K562 (cell line): ENCODE measurements at places on chromosomes 7 and 10. TPM values are rescaled to one million over a fixed set of nuclear protein-coding genes. Genes with fewer than 3 reads are reported as not detected.
A peak's percentile ranks its signal among the peaks of the same experiment; 100 is the strongest.

DNA sequence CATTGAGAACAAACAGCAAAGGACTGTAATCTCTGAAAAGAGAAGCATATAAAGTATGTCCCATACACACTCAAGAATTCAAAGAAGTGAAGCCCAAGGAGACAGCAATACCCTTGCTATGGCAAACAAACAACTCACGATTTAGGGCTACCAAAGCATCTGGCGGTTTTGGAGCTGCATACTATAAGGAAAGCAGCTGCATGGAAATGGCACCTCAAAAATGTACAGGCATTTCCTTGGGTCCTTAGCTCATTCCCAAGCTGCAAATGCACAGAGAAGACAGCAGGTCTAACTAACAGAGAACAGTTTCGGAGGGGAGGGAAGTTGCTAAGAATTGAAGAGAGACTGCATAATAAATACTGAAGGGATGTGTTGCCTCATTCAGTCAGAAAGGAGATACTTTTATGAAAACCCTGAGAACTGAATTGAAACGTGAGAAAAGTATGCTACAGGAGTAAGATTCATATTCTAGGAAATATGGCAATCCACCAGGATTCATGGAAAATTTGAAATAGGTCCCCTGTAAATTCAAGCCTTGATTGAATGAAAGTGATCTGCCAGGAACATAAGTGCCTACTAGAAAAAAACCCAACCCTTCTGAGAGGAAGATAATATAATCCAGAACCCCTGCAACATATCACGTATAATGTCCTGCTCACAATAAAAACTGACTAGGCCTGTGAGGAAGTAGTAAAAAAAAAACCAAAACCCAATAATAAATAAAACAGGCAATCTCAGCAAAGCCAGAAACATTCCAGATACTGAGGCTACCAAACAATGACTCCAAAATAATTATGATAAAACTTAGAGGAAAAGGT, 36.4 kb downstream of the CUBN start:
- DNase-seq: no peak

DNA sequence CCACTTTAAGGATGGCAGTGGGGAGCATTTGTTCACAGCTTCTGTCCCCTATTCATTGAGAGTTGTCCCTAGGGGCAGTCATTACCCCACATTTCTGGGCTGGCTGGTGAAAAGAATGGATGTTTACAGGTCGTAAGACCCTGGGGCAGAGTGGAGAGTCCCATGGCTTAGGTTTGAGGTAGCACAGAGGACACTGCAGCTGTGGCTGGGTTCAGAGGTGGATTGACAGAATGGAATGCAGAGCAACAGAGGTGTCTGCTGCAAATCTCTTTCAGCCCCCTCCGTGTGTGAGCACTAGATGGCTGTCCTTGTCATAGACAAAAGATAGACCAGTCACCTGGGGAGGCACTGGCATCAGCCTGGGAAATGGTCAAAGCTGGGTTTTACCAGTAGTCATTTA, 141.9 kb downstream of the CACNB2 start:
- no peak for DNase-seq

- no peak for DNase-seq
Measured at GRCh38 chr7:16203065-16203464, 218.3 kb downstream of the CRPPA start.

GRCh38 chr7:138382862-138383565, 77.0 kb upstream of the TRIM24 start:
- no peak for DNase-seq

- no peak for DNase-seq
Measured at GRCh38 chr10:64090865-64091264, 569.7 kb downstream of the REEP3 start.

- no peak for DNase-seq
Measured at GRCh38 chr7:2782565-2782964, 61.5 kb downstream of the GNA12 start.

- DNase-seq: no peak
Measured at GRCh38 chr7:137940656-137941518, 61.0 kb downstream of the CREB3L2 start.

- no peak for DNase-seq
Measured at GRCh38 chr7:47893721-47894365, 54.4 kb downstream of the PKD1L1 start.

DNA sequence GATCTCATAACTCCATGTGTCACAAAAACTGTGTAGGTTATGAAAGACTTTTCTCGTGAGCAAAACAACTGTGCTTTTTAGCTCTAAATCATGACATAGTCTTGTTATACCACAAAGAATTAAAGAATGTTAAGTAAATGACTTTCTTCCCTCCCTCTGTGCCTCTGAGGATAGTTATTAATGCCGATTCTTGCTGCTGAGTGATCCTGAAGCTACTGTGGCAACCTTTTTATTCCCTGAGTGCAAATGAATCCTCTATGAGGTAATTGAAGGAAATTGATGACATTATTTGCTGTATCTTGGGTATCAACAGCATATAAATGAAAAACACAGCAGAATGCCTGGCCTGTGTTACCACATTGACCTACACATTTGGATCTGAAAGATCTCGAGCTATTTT, 142.2 kb upstream of the HDAC9 start:
- DNase-seq: no peak

- no peak for DNase-seq
Measured at GRCh38 chr10:59372543-59372942, 10.2 kb upstream of the FAM13C start.

DNA sequence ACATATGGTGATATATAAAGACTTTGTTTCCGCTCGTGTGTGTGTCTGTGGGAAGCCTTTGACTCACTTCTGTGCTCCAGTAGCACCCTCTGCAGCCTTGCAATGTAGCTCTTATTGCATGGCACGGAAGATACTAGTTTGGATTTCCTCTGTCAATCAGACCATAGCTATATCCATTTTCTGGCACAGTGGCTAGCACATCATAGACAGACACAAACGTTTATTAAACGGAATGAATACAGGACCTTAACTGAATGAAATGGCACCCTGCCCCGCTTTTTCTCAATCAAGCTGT, 124.0 kb upstream of the PTPN20 start:
- DNase-seq: peak; percentile 3

DNA sequence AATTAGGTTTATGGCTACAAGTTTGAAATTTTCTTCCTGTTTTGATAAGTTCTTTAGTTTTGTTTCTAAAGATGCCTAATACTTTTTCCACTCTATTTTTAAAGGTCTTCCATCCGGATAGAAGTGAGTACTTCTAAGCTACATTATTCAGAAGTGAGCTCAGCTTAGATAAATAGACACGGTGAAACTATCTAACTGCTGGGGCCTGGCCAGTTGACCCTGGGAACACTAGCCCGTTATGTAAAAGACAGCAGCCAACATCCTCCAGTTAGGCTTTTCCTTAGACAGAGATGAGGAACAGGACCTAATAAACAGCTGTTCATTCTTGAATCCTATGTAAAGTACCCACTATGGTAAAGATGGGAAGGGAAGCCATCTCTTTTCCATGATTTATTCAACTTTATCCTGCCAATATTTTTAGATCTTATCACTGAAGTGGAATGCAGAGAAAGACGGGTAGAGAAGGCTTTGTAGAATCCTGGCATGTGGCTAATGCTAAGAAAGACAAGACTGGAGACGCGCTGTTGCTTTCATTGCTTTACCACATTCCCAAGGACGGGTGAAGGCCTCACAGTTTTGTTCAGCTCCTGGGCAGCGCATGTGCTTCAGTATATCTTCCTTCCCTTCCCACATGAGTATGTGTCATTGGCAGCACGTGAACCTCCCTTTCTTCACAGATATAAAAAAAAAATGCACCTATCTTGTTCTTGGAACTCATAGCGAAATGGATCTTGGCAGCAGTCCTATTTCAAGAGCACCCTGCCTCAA, 340.0 kb upstream of the MEOX2 start:
- DNase-seq: no peak

DNA sequence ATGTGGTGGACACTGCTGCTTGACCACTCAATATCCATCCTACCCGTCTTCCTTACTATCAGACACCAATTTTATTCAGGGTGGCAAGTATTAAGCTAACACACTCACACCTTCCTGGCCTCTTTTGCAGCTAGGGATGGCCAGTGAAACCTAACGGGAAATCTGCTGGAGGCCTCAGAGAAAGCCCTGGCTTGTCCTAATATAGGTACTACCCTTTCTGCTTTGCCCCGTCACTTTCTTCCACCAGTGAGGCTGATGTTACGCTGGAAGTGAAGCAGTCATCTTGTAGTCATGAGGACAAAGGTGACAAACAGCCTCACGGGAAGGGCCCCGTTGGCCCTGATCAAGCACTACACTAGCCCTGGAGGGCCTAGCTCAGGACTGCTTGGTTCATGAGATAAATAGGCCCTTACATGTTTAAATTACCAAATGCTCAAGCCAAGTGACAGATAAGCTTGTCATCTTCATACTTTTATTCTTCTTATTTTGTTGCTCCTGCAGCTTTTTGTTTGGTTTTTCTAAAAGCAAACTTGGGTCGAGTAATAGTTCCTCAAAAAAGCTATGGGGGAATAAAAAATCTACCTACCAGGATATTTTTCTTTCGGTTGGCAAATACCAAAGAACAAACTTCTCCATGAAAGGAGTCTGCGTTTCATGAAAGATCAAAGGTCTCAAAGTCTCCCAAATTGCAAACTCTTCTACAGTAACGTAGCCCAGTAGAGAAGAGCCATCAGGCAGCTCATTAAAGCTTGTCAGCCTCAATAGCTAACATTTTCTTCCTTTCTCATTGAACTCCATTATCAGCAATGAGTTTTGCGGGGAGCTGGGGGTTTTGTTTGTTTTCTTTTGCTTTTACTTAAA, 17.5 kb downstream of the CREB3L2 start:
- peak; percentile 35 for DNase-seq

- no peak for DNase-seq
Measured at GRCh38 chr10:52420656-52421055, 106.6 kb downstream of the DKK1 start.

DNA sequence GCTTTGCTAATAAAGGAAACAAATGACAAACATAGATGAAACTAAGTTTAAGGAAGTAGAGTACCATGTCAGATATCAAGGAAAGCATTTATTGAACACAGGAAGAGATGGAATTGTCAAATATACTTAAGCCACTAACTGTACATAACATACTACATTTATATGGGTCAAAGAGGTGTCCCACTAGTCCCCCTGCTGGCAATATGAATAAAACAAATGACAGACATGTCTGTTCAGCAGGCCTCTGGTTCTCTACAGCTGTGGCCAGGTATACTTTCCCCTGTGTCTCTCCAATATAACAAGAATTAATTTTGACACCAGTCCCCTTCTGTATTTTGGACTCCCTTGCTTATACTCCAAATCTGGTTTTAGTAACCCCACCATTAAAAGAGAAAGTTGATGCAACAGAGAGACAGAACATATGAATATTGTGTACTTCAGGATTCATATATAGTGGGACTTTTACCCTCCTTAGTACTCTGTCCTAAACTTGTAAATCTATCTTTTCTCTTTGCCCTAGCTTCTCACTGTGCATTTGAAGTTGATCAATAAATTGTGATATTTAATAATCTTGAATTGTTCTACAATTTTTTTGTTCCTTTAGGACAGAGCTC, 42.9 kb downstream of the CD36 start:
- DNase-seq: no peak

GRCh38 chr7:147041438-147041837, 924.8 kb downstream of the CNTNAP2 start:
- no peak for DNase-seq

GRCh38 chr10:91758303-91759146, 39.7 kb upstream of the TNKS2 start:
- no peak for DNase-seq

The NODAL gene
- total RNA-seq: not detected in 2 replicates

The ANKRD16 gene
- total RNA-seq: 13.9 and 14.2 TPM in 2 replicates

The COL1A2 gene
- 5.5 and 8.2 TPM in 2 replicates for total RNA-seq

The ACTR3C gene
- total RNA-seq: 10.0 and 10.8 TPM in 2 replicates

The MGAM2 gene
- 0.02 TPM in 1 of 2 replicates, not detected in the other for total RNA-seq

The IFIT1 gene
- 0.09 and 0.25 TPM in 2 replicates for total RNA-seq

The PRTFDC1 gene
- total RNA-seq: 7.5 and 8.0 TPM in 2 replicates

The PRSS37 gene
- total RNA-seq: not detected in 2 replicates

The BTBD16 gene
- not detected in 2 replicates for total RNA-seq

The TRIM74 gene
- total RNA-seq: not detected in 2 replicates

The PTPRZ1 gene
- 0.04 and 0.11 TPM in 2 replicates for total RNA-seq

The TAS2R60 gene
- not detected in 2 replicates for total RNA-seq
